ENCODE measurements at places on chromosomes 5 and 9.
A peak's percentile ranks its signal among the peaks of the same experiment; 100 is the strongest.

GRCh38 chr5:100616981-100617380, 81.8 kb downstream of the FAM174A start:
- no peak for DNase-seq

DNA sequence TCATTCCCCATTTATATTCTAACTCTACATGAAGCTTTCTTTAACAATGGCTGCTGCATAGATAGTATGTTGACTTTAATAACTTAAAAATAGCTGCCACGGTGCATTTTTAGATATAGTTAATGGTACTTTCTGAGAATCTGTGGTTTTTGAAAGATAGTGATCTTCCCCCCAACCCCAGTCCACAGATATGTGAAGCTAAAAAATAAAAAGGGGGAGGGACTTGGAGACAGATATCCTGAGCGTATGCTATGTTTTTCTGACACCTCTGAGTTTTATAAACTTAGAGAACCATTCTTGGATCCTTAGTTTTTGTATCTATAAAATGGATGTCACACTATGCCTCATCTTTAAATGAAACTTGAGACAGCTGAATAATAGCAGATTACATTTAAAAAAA, 120.5 kb downstream of the SNX18 start:
- no peak for DNase-seq

DNA sequence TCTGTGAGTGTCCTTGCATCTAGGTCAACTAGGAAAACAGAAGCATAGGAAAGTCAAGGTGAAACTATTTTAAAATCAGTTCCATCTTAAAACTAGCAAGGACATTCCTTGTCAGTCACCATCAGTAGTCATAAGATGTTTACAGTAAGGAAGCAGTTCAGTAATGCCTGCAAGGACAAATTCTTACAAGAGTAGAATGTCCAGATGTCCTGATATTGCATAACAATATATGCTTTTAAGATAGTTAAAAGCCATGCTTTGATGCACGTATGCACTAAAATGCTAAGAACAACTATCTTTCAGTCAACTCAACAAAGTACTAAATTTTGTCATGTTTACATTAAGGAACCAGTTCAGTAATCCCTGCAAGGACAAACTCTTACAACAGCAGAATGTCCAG, 11.3 kb upstream of the SVEP1 start:
- DNase-seq, result no peak

- no peak for DNase-seq
Observed at GRCh38 chr5:164868761-164869160, 1363.3 kb downstream of the MAT2B start.

DNA sequence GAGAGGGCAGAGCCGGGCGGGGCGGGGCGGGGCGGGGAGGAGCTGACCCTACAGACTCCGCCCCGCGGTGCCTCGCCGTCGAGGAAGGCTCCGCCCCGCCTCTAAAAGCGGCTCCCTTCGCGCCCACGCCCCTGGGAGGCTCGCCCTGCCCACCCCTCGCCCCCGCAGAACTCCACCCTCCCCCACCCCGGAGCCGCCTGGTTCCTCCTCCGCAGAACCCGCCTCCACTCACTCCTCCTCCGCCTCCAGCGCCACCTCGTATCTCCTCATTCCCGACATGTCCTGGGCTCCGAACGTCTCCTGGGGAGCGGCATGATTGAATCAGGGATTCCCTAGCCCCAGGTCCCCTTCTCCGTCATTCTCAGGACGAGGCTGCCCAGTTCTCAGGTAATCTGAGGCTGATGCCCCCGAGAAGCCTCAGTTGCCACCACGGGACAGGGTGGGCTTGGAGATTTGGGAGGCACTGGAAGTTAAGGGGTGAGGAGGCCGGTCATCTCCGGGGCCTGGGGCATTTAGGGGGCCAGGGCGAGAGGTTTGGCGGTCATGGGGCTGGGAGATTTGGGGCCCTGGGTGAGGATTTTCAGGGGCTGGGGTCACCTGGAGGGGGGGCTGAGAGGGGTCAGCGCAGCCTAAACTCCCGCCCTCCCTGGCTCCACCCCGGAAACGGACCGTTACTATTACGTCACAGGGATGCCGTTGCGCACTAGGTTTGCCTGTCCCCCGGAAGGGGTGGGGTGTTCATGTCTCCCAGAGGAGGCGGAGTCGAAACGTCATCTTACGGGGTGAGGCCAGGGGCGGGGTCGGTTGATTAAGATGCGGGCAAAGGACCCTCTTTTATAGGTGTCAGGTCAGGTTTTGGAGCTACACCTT, 3.2 kb upstream of the CCL27 start:
- DNase-seq, result peak; percentile 83
